Right cardiac atrium (tissue), 5 donors: ENCODE measurements at places on chromosomes 4 and X.

DNA sequence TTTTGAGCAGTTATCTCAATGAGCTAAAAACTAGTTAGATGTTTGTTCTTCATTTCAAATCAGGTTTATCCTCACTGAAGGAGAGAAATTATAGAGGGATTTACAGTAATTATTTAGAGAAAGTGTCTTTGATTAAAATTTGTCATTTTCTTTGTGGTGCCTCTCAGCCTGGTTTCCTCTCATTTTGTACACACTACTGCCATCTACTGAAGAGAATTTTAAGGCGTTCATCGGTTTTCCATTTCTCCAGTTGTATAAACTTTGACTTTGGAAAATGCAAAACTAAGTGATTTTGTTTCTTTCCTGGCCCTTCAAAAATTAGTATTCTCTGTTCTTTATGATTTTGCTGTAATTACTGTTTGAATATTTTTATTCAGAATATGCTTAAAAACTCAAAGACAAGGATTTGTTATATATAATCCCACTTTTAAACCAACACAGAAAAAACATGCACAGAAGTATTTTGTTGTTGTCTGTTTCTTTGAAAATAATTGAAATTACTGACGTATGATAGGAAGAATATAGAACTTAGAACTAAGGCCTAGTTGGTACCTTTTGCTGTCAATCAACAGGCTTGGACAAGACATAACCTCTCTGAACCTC lies 34.4 kb upstream of the ANXA3 start:
- no peak for DNase-seq

- no peak for DNase-seq
Measured at GRCh38 chr4:41693629-41694028, 54.9 kb downstream of the PHOX2B start.

GRCh38 chrX:139784807-139785206 lies 76.8 kb upstream of the MCF2 start:
- DNase-seq, result no peak

- DNase-seq, result no peak
Measured at GRCh38 chr4:106628586-106629267, 260.1 kb upstream of the GIMD1 start.

- no peak for DNase-seq
Measured at GRCh38 chrX:124238268-124238667, 94.2 kb upstream of the TEX13D start.

GRCh38 chr4:17718471-17718870 lies 63.0 kb downstream of the FAM184B start:
- no peak for DNase-seq

DNA sequence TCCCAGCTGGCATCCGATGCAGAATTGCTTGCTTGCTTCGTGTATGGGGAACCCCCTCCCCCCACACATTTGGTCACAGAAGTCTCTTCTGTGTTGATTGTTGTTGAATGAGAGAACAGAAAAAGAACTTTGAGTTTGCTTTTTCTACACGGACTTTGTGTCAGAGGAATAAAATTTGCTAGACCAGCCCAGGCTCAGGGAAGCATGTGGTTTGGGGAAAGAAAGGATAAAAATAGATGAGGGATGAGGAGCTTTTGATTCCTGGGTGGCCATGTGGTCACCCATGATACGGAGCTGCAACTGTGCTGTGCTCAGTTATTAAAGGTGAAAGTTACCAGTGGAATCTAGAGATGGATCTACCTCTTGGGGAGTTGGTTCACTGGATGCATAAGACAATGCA lies 34.2 kb upstream of the ESX1 start:
- no peak for DNase-seq

- DNase-seq, result no peak
Measured at GRCh38 chr4:128286474-128287058, 1.0 kb downstream of the PGRMC2 start.

GRCh38 chr4:20574986-20575385 lies 125.3 kb upstream of the PACRGL start:
- no peak for DNase-seq
